GM04503 (cell line): ENCODE measurements at places on chromosomes 11 and 22.

- DNase-seq: no peak
Measured at GRCh38 chr11:118366287-118366686, 6.9 kb downstream of the UBE4A start.

DNA sequence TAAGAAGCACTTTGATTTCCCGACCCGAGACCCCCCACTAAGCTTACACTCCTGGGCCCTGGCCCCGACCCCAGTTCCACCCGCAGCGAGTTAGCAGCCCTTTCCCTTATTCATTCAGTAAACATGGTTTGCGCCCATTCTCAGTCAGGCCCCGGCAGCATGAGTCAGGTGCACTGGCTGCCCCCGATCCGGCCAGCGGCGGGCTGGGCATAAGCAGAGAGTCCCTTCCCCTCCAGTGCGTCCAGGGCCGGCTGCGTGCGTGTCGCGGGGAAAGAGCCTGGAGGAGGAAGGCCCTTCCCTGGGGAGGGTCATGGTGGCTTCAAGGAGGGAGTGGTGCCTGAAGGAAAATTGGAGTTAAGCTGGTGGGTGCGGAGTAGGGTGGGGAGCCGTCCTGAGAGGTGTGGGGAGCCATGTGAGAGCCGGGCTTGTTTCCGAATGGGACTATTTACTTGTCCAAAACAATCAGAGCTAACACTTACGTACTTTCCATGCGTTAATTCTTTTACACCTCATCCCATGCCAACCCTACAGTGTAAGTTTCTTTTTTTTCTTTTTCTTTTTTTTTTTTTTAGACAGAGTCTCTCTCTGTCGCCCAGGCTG, 657 bp downstream of the IGHMBP2 start:
- DNase-seq: no peak

DNA sequence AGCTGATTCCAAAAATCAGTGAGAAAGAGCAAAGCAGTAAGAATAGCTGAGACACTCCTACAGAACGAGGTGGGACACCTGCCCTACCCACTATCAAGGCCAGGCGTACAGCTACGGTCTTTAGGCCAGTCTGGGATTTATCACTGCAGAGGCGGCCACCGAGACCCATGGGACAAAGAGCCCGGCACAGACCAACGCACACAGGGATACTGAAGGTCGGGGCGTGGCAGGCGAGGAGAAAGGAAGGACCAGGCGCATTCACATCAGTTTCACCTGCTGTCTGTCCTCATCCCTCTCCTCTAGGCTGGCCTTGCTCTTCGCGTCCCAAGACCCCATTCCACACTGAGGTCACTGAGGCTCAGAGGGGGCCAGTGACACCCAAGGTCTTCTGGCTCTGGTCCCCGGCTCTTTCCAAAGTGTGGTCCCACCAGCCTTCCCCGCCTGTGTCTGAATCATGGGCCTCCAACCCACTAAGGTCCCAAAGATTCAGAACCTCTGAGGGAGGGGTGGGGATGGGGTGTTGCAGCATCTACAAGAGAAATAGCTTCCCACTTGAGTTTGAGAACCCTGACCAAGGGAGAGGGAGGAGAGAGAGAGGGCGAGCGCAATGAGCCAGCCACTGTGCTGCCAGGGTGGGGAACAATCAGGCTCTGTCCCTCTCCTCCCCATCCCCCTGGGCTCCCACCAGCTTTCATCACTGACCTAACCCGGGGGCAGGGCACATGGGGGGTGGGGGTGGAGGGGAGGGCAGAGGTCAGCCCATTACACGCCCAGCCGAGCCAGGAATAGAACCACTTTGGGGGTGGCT, 7.2 kb upstream of the PICK1 start:
- no peak for DNase-seq

GRCh38 chr11:100963375-100963774, 166.2 kb downstream of the PGR start:
- no peak for DNase-seq

DNA sequence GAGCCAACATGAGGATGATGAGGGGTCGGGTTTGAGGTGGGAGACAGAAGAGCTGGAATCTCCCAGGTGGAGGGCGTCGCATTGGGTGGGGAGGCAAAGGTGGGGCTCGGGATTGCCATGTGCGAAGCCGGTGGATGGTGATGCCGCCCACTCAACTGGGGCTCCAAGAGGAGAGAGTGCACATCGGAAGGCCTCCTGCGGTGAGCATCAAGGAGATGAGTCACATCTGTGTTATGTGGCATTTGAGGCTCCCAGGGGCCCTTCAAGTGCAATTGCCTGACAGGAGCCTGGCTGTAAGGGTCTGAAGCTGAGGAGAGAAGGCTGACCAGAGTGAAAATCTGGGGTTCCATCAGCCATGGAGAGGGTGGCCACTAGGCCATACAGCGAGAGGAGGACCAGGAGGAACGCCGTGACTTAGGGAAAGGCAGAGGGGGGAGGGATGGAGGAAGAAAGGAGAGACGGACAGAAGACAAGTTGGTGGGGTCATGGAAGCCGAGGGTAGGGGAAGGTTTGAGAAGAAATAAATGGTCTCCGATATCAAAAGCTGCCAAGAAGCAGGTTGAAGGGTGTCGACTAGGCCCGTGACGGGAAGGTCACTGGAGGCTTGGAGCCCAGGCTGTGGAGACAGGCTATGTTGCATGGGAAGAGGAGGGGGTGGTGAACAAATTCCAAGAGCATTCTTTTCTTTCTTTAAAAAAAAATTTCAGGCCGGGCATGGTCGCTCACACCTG, 21.3 kb downstream of the RASD2 start:
- no peak for DNase-seq

GRCh38 chr11:76700177-76701100, 29.9 kb upstream of the LRRC32 start:
- DNase-seq: peak; percentile 87

- no peak for DNase-seq
Measured at GRCh38 chr11:39345834-39346442, 2113.5 kb downstream of the LRRC4C start.

GRCh38 chr11:130426837-130427341, 1.5 kb downstream of the ADAMTS8 start:
- no peak for DNase-seq

DNA sequence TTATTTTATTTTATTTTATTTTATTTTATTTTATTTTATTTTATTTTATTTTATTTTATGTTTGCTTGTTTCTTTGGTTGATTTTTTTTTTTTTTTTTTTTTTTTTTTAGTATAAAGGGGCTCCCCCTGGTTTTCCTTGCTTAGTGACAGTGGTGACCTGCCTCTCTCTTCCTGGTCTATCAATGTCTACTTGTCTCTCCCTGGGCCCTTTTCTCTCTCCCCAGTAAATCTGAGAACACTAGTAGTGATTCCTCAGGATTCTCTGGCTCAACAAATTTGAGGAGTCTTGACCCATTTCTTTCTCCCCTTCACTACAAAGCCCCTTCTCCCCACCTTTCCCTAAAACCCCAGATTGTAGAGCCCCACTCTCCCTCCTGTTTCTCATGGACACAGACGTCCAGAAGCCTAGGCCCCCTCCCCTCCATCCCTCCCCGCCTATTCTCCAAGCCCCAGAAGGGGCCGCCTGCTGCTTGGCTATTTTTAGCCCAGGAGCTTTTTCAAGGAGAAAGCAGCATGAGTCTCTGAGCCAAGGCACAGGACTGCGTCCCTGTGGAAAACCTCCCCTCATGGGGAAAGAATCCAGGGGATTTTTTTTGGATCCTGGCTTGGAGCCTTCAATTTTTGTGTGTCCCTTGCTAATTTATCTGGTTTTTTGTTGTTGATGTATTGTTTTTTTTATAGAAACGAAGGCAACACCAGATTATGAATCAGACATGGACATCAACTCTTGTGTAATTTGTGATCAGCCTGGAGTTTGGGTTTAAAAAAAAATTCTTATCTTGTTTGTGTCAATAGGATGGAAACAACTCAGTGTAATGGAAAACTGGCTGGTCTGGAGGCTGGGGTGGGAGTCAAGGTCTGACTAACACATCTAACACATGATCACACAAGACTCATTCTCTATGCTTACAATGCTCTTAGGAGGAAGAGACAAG, 17.5 kb upstream of the ACCSL start:
- peak; percentile 73 for DNase-seq

- no peak for DNase-seq
Measured at GRCh38 chr11:39786281-39786680, 1673.2 kb downstream of the LRRC4C start.

DNA sequence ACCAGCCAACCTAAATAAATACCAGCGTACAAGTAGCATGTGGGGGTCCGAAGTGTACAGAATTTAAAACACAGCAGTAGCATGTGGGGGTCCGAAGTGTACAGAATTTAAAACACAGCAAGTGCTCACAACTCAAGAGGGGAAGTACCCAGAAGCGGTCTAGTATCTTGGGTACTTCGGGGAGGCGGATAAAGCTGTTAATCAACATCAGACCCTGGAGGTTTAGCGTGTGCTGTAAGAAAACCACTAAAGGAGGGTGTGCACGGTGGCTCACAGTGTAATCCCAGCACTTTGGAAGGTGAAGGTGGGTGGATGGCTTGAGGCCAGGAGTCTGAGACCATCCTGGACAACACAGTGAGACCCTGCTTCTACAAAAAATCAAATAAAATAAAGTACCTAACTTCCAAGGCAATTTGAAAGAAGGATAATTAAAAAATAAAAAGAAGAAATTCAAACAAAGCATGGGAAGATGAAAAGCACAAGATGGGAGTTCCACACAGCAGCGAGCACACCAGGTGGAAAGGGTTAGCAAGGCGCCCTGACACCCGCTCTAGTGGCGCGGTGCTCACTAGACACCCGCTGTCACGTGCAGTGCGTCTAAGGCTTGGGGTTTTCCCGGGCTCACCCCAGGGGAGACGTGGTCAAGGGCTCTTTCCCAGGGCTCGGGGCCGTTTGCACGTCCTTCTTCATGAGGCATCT, 35.0 kb upstream of the MOB2 start:
- DNase-seq: no peak

DNA sequence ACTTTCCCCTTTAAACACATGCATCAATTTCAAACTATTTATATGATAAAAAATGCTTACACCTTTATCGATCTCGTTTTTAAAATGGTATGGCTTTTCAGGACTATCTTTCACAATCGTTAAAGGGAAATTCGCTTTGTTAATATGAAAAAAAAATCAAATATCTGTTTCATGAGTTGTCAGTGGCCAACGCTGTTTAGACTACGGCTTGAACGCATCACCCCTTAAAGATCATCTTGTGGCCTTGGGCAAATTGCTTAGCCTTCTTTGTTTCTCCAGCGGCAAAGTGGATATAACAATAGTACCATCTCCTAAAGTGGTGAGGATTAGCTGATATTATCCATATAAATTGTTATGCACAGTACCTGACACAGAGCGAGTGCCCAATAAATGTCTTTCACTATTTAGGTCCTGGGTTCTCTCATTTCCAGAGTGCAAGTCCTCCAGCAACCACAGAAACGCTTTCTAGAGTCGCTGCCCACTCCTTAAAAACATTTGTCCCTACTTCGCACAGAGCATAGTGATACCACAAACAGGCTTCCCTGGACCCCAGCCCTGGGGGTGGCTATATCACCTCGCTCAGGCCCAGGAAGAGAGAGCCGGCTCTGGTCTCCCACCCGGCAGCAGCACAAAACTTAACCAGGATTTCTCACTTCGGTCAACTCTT, 904 bp downstream of the SLC35F2 start:
- no peak for DNase-seq

DNA sequence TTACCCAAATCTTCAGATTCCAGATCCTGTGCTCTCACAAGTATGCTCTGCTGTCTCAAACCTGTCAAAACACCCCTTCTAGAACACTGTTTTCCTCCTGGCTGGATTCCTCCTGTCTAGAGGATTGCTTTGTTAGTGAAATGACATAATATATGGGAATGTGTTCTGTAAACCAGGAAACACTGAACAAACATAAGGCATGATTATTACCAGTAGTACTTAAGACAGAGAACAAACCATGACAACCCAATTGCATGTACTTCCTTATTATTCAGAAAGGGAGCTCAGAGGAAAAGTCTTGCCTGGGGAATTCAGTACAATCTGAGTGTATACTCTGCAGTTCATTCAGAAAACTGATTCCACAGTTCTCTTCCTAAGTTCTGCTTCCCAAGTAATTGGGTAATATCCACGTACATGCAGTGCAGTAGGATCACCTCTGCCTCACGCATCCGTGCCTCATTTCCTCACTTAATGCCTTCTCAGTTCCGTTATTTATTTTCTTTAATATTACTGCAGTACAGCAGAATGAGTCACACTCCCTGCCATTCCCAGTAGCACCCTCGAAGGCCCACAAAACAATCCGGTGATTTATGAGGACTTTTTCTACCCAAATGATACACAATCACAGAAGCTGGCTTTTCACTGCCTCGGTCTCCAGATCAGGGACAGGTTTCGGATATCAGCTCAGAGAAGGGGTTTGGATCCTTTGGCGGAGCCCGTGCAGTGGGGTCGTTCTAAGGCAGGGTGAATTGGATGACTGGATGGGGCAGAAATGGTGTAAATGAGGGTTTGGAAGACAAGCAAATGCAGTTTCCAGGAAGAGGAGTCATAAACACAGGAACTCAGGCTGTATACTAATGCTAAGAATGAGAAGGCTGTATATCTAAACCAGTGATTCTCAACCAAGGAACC, 896.9 kb downstream of the KCNA4 start:
- peak; percentile 45 for DNase-seq

DNA sequence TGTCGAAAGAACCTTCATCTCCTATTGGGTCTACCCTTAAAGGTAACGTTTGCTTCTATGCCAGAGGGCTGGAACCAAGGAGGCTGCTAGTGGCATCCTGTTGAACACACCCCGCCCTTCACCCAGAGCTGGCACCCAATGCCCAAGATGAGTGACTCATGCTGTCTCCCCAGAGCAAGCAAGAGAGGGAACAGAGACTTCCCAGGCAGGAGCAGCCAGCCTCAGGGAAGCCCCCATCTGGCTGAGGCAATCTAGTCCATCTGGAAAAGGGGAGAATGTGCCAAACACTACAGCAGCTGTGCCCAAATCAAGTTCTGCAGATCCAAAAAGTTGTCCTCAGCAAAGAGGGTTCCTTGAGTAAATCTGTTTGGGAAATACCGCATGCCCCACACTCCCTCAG, 91.9 kb upstream of the TP53I11 start:
- DNase-seq: no peak
